GM19239 (cell line): ENCODE measurements at places on chromosomes 13 and 19.

DNA sequence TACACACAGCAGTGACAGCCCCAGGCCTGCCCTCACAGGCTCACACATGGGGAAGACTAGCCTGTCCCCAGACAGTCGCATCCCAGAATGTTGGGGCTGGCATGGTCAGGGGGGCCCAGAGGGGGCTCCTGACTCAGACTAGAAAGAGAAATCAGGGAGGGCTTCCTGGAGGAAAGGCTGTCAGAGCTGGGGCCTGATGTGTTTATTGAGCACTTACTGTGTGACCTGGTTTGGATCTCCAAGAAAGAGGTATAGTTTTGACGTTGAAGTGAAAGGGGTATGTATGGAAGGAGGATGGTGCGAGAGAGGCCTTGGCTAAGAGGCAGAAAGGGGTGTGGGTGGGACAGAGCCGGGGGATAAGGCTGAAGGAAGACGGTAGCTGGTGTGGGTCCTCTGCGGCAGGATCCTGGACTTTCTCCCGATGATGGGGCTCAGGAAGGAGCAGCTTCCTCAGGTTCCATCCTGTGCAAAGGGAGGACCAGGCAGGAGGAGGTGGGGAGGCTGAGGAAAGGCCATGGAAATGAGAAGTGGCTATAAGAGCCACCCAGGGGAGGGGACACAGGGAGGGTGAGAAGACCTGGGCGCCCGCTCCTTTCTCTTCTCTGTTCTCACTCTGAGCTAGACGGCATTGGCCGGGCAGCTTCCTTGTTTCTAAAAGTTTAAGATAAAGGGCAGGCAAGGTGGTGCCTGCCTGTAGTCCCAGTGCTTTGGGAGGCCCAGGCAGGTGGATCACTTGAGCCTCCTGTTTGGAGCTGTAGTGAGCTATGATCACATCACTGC lies 16.1 kb upstream of the BCL3 start:
- no peak for DNase-seq

DNA sequence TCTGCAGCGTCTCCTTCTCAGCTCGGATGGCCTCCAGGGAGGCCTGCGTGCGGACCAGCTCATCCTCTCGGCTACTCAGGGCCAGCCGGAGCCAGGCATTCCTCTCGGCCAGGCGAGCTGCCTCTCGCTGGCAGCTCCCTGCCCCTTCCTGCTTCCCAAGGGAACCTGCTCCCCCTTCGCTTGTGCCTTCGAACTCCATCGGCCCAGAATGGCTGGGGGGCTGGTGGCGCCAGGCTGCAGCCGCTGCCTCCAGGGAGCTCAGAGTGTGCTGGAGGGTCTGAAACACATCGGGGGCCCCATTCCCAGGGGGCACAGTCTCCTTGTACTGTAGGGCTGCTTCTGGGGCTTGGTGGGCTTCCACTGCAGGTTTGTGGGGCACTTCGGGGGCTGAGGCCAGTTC lies 2.0 kb downstream of the USHBP1 start:
- no peak for DNase-seq

GRCh38 chr13:48783181-48783630 lies 129.5 kb downstream of the CYSLTR2 start:
- DNase-seq: no peak

DNA sequence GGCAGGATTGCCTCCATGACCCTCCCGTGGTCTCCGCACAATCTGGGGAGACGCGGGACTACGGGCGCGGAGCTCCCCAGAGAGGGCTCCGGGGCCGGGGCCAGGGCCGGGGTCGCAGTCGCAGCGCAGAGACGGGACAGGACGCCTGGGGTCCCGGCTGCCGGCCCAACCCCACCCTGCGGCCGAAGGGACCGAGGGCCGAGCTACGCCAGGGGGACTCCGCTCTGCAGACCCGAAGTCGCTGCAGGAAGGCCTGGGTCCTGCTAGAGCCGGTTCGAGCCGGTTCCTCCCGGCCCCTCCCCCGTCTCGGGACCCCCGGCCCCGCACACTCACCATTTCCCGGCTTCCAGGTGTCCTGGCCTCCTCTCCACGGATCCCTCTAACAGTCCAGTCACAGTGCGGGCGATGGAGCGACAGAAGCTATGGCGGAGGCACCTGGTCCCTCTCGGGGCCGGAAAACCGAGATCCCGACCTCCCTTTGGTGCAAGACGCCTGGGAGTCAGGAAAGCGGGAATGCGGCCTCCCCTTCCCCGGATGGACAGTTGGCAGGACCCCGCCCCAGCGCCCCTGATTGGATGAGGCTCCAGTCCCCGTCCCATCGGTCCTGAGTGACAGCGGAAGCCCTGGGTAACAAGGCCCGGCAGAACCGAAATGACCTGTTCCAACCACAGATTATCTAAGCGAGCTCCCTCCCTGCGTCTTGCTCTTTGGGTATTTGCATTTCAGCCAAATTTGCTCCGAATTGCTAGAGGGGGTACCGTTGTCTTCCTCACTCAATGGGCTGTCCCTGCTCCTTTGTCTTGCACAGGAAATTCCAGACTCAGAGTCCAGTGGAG lies at the start of gene ZNF625:
Gene ZNF625 (minus strand): TSS at position 512 of the 836 bp plus-strand sequence. CDS start 176 bp downstream, at position 336.
- DNase-seq: peak; percentile 69

- no peak for DNase-seq
Observed at GRCh38 chr13:49464621-49465325, 20.7 kb downstream of the SETDB2 start.

DNA sequence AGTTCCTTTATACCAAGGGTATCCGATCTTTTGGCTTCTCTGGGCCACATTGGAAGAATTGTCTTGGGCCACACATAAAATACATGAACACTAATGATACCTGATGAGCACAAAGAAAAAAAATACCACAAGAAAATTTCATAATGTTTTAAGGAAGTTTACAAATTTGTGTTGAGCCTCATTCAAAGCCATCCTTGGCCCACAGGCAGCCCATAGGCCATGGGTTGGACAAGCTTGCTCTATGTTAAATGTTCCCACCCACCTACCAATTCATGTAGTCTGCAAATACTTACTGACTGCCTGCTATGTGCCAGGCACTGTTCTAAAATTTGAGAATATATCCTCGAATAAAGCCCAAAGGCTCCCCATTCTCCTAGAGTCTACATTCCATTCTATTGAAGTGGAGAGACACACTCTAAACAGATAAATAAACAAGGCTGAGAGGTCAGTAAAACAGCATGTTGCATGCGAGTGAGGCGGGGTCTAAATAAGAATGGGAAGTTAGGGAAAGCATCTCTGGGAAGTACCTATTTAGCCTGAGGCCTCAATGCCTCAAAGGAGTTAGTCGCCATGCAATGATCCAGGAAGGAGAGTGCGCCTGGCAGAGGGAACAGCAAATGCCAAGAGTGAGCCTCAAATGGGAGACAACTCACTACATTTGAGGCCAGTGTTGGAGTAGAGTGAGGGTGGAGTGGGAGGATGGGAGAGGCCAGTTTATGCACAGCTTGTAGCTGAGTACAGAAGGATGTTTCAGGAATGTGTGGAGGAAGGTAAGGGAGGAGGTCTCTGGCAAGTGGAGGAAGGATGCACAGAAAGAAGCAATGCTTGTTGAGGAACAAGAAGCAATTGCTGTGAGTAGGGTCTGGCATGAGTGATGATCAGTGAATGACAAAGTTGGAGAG lies 52.5 kb upstream of the CLDN10 start:
- no peak for DNase-seq

DNA sequence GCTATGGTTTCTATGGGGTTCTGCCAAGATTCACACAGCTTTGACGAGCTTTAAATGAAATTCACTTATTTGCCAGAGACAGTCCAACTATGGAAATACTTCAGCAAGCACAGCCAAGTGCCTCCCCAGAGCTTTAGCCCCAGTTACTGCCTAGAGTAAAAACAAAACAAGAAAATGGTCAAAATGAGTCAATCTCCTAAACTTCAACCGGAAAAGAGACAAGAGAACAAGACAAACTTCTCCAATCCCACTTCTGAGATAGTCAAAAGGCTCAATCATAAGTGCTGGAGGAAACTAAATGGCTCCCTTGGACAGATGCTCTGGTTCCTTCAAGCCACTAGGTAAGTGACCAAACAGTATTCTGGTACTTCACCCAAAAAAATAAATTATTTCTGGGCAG lies 65.8 kb downstream of the KATNAL1 start:
- DNase-seq: no peak

DNA sequence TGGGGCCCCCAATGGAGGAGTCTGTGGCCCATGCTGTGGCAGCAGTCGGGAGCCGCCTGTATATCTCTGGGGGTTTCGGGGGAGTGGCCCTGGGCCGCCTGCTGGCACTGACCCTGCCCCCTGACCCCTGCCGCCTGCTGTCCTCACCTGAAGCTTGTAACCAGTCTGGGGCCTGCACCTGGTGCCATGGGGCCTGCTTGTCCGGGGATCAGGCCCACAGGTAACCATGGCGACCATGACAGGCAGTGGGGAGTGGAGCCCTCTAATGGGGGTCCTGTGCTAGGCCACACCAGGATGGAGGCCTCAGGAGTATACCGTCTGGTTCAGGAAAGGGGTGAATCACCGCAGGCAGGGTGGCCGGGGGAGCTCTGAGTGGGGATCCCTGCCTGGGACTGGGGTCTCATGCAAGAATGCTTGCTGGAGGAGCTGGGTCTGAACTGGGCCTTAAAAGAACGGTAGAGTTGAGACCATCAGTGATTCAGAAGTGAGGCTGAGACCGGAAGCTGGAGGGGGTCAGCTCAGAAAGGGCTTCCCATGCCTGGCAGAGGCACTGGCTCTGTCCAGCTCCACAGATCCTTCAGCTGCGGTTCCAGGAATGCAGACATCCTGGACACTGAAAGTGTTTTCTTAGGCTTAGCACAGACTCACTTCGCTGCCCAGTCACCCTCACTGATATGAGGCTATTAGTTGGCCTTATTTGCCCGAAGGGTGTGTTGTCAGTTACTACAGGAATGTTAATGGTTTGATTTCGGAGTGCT lies 29.1 kb downstream of the CNFN start:
- DNase-seq: no peak

DNA sequence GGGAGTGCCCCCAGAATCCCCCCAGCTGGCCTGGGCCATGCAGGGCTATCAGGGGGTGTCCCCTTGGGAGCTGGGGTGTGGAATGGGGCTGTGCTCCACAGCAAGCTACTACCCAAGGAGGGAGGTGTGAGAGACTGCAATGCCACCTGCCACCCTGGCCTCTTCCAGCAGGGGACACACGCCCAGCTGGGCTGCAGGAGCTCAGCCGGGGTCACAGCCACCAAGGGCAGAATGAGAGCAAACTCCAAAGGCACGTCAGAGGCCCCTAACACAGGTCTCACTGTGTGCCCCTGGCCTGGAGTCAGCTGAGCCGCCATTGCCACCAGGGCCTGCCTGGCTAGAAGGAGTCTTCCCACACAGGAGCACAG lies 55.5 kb downstream of the MLLT1 start:
- no peak for DNase-seq

DNA sequence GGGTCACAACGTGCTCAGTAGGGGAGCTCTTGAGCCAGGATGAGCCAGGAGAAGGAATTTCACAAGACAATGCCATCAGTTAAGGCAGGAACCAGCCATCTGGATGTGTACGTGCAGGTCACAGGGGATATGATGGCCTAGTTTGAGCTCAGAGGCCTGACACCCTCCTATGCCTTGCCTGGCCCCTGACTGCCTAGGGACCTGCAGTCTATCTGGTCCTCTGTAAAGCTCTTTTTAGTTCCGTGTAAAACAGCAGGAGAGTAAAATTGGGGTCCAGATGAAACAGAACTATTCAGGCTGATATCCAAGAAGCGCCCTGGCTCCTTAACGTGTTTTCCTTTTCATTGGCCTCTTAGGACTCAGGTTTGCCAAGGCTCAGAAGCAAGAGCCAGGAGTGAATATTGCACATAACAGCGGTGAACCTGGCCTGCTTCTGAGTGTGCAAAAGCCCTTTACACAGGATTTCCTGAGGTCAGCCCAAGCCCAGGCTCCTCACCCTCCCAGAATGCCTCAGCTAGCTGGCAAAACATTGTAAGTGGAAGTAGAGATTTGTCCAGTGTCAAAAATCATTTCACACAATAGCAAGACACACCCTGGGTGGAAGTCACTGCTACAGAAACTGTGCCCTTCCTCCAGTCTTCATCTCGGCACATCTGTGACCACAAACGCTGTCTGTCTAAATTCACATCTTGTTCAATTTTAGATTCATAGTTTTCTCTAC lies 777.2 kb downstream of the UQCRFS1 start:
- DNase-seq: no peak

DNA sequence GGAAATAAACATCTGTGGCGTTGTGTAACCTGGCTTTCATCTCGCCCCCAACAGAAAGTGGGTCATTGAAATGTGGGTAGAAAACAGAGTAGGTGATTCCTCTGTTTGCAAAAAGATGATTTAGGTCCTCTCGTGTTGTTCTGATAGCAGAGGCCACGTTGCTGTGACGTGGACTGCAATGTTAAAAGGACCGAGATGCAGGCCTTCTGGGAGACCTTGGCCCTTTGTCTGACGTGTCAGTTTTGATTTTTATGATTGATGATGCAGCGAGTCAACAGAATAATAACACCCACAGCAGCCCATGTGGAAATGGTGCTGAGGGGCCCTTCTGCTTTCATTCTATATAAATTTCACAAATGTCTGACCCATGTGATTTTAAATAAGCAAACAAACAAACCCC lies 68.9 kb downstream of the FGF9 start:
- no peak for DNase-seq

DNA sequence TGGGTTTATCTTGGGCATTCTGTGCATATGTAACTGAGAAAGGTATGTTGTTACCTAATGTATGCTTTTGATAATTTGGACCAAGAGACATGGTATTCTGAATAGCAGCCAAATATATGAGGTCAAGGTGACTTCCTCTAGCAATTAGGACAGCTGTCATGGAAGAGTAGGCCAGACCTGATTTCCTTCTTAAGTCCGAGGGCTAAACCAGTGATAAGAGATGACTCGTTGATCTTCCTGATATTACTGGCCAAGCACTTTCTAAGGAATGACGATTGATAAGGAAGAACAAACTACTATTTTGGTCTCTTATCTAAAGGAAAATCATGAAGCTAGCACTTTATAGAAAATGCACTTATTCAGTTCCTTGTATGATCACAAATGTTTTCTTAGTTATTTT lies 42.7 kb downstream of the ARHGAP35 start:
- DNase-seq: no peak

DNA sequence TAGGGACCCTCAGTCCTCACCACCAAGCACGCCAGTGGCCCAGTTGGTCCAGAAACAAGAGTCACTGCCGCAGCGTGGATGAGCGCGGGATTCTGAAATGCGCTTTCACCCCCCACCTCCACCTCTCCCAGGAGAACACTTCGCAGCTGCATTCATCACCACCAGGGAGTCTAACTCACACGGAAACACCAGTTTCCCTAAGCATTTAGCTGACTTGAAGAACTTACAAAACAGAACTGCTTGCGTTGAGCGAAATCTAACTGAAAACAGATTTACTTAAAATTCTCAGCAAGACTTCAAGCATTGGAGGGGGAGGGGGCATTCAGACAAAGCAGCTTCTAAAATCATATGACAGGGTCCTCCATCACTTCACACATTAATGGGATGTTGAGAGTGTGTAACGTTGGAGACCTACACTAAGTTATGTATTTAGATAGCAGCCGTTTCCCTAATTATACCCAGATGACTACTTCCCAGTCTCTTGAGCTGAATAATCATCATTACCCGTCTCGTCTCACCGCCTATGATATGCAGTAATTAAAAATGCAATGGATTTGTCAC lies 258.2 kb upstream of the IRS2 start:
- no peak for DNase-seq

DNA sequence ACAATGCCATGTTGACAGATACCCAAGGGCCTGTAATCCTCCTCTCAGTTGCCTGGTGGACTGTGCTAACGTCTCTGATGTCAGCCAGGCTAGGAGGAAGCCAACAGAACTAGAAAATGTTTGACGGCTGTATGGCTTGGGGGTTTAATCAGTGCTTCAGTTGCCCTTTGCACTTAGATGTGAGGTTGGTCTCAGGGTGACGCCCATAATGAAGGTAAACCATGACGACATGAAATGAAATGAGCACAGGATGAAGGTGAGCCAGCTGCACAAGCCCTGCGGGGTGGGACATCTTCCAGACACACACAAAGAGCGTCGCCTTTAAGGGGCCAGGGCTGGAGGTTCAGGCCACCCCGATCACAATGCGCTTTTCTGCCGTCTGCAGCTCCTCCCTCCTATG lies 127.2 kb downstream of the CRYL1 start:
- DNase-seq: no peak
